Fibroblast of gingiva (primary cell): ENCODE measurements at places on chromosomes 6 and 20.

GRCh38 chr20:25040438-25040831, 17.5 kb downstream of the ACSS1 start:
- peak; percentile 76 for DNase-seq

- DNase-seq = peak; percentile 55
Observed at GRCh38 chr6:105489216-105489530, 86.3 kb upstream of the PREP start.

- DNase-seq = no peak
Observed at GRCh38 chr20:10063482-10063881, 28.7 kb downstream of the ANKEF1 start.

- DNase-seq = peak; percentile 36
Observed at GRCh38 chr20:5947276-5947675, 3.1 kb downstream of the TRMT6 start.

GRCh38 chr6:23591761-23592160, 534.3 kb upstream of the NRSN1 start:
- DNase-seq = no peak

DNA sequence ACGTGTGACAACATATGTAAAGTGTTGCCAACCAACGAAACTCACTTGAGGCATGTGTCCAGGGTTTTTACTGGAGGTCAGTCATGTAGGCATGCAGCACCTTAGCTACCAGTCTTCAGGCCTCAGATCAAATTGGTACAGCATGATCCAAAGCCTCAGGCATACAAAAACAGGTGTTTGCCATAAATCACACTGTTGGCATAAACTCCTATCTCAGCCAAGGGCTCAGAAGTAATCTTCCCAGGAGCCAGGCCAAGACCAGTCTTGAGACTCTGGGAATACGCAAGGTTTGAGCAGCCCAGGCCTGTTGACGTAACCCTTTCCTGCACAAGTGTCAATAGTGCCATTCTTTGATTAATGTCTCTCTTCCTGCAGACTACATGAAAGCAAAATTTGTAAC, 163.5 kb downstream of the PRL start:
- DNase-seq = no peak

- no peak for DNase-seq
Observed at GRCh38 chr6:6004390-6004995, 2.2 kb downstream of the NRN1 start.

DNA sequence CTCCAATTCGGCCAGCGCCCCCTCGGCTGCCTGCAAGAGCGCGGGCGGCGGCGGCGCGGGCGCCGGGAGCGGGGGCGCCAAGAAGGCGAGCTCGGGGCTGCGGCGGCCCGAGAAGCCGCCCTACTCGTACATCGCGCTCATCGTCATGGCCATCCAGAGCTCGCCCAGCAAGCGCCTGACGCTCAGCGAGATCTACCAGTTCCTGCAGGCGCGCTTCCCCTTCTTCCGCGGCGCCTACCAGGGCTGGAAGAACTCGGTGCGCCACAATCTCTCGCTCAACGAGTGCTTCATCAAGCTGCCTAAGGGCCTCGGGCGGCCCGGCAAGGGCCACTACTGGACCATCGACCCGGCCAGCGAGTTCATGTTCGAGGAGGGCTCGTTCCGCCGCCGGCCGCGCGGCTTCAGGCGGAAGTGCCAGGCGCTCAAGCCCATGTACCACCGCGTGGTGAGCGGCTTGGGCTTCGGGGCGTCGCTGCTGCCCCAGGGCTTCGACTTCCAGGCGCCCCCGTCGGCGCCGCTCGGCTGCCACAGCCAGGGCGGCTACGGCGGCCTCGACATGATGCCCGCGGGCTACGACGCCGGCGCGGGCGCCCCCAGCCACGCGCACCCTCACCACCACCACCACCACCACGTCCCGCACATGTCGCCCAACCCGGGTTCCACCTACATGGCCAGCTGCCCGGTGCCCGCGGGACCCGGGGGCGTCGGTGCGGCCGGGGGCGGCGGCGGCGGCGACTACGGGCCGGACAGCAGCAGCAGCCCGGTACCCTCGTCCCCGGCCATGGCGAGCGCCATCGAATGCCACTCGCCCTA, 963 bp downstream of the FOXF2 start:
- DNase-seq = no peak

- no peak for DNase-seq
Observed at GRCh38 chr6:148389086-148389485, 46.4 kb downstream of the SASH1 start.

GRCh38 chr20:24951536-24952083, 2.5 kb downstream of the CST7 start:
- no peak for DNase-seq

DNA sequence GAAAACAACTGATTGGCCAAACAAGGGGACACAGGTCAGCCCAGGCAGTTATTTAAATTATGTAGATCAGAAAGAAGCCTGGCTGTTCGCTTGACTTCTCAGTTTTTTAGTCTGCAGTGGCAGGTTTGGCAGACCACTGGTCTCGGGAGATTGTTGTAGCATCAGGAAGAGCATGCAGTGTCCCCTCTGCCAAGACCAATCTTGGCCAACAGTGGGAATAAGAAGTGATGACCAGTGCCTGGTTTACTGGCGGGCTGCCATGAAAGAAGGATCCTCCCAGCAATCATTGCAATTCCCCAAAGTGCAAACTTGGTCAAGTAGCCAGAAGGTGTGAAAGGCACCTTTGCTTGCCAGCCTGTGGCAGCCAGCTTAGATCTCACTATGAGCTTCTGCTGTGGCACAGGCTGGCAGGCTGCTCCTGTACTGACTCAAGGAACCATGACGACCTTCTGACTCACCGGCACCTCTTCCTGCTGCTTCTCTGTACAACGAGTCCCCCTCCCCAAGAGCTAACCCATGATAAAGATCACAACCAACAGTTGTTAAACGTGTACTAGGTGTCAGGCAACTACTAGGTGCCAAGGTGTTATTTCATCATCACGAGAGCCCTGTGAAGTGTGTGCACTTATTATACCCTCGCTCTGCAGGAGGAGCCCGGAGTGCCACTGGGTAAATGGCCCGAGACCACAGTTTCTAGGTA, 76.8 kb upstream of the DUSP22 start:
- DNase-seq = no peak

DNA sequence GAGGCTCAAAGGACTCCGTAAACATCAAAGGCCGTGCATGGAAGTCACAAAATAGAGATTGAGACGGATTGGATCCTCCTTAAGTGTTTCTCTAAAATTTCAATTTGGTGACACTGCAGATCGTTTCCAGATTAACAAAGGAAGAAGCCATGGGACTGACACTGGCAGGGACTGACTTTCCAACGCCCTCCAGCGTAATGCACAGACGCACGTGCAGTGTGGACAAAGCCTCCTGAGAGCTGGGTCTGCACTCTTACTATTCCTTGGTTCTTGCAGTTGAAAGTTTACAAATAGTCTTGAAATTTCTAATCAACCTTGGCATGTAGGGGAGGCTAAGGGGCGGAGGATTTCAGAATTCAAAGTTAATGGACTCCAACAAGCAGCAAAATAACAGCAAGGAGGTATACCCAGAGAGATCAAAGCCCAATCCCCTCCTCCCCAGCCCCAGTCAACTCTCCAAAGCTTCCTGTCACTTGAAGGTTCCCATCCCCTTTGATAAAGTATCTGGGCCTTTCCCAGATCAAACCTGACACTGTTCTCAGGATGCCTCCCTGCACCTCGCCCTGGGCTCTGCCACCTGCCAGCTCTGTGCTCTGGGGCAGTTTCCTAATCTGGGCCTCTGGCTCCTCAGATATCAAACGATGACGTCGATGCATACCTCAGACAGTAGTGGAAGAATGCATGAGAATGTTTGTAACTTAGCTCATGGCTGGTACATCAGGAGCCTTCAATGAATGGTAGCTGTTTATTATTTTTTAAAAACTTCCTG, 106.5 kb upstream of the TRAF3IP2 start:
- peak; percentile 82 for DNase-seq

DNA sequence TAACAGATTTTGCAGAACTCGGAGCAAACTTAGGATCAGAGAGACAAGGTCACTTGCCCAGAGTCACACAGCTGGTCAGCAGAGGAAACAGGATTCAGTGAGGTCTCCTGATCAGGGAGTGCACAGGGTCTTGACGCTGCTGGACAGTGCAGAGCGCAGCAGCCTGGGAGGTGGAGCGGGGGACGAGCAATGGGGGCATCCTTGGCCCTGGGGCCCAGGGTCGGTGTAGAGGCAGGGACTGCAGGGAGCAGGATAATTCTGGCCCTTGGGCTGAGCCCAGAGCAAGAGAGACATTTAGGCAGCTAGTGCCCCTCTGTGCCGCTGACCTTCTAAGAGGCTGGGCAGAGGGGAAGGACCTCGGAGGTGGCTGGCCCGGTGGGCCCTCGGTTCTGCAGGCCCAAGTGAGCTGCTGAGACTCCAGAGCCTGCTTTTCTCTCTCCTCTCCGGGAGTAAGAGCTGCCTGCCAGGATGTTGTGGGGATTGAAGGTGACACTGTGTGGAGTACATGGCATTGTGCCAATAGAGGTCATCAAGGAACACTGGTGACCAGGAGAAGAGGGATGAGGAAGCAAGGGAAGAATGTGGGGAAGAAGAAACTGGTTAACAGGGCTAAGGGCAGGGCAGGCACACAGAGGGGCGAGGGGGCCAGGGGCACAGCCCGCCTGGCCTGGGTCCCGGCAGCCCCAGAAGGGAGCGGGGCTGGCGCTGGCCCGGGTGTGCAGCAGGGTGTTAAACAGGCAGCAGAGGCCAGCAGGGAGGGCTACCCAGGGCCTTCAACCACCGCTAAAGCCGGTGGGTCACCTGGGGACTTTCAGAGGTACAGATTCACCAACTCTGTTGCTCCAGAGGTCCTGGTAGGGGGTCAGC, 122.0 kb downstream of the AGPAT4 start:
- no peak for DNase-seq

- no peak for DNase-seq
Observed at GRCh38 chr6:114096561-114097172, 125.7 kb upstream of the HDAC2 start.

DNA sequence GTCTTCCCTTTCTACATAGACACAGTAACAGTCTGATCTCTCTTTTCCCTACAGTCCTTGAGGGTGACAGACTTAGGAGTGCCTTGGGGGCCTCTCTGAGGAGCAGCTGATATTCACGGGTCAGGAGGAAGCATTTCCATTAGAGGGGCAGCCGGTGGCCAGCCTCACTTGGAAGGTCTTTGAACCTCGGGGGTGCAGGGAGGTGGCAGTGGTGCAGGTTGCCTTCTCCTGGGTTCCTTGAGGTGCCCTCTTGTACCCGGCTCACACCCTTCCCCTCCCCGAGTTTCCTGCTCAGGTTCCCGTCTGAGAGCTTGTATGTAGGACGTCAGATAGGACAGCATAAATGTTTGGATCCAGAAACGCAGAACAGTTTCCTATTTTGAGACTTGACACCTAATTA, 2.5 kb downstream of the RTEL1 start:
- DNase-seq = no peak

- DNase-seq = peak; percentile 87
Observed at GRCh38 chr6:90217506-90218127, 79.0 kb downstream of the BACH2 start.

- no peak for DNase-seq
Observed at GRCh38 chr6:126071000-126071647, 84.8 kb downstream of the TRMT11 start.

GRCh38 chr6:69217343-69217742, 579.5 kb downstream of the LMBRD1 start:
- no peak for DNase-seq

GRCh38 chr6:156352861-156353260, 424.3 kb upstream of the ARID1B start:
- no peak for DNase-seq

DNA sequence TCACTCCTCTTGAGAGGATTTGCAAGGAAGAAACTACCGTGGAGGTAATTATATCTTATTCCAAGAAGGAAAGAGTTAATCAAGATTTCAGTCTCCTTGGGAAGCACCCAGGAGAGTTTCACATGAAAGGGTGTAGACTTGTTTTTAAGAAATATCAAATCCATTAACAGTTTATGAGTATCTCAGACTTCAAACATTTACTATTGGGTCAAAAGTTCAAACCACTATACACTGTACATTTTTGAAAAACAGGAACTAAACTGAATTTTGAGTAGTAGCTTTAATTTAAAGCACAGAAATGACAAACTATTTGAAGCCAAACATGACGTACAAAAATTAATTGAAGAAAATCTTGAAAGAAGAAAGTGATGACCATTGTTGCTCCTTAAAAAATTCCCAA, 164.0 kb downstream of the FOXC1 start:
- no peak for DNase-seq

DNA sequence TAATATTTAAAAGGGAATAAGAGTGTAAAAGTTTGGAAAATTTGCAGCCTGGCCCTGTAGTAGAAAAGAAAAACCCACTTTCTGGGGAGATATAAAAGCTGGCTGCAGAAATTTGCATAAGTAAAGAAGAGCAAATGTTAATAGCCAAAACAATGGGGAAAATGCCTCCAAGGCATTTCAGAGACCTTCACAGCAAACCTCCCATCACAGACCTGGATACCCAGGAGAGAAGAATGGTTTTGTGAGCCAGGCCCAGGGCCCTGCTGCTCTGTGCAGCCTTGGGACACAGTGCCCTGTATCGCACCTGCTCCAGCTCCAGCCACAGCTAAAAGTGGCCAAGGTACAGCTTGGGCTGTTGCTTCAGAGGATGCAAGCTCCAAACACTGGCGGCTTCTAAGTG, 113.8 kb downstream of the BTBD9 start:
- no peak for DNase-seq

GRCh38 chr6:108531332-108531731, 29.4 kb upstream of the FOXO3 start:
- no peak for DNase-seq

- DNase-seq = peak; percentile 65
Observed at GRCh38 chr20:57990396-57990987, 238.0 kb downstream of the ANKRD60 start.

- DNase-seq = no peak
Observed at GRCh38 chr6:47440719-47441118, 36.9 kb upstream of the CD2AP start.

DNA sequence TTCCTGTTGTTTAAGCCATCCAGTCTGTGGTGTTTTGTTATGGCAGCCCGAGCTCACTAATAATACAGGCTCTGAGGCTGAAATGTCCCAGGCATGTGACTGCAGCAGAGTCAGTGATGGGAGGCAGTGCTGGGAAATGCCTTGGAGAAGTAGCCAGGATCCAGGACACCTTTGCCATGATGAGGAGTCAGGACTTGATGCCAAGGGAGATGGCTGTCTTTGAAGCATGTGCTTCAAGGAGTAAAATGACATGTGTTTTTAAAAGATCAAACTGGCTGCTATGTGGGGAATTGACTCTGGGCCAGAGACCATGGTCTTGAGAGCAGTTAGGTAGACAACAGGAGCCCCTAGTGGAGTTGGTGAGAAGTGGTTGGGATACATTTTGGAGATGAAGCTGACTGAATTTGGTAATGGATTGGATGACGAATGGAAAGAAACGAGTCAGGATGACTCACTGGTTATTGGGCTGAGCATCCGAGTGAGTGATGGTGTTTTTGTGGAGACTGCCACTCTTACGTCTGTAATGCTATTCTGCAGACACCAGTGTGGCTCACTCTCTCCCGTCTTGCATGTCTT, 322.2 kb downstream of the PLCB1 start:
- peak; percentile 83 for DNase-seq

GRCh38 chr6:21352131-21352530, 241.4 kb upstream of the SOX4 start:
- no peak for DNase-seq
